Epithelial cell of umbilical artery (primary cell): ENCODE measurements at places on chromosomes 1 and 21. TPM values are rescaled to one million over a fixed set of nuclear protein-coding genes. Genes with fewer than 3 reads are reported as not detected.

ADAMTSL4 gene
- 0.30 and 0.32 TPM in 2 replicates for total RNA-seq

HCRTR1 gene
- under 0.01 and 1.1 TPM in 2 replicates for total RNA-seq

LYPD8 gene
- total RNA-seq = not detected in 2 replicates

CASQ2 gene
- total RNA-seq = not detected in 2 replicates

COL8A2 gene
- total RNA-seq = under 0.01 and 0.76 TPM in 2 replicates

S100A7 gene
- not detected in 2 replicates for total RNA-seq

ADORA1 gene
- total RNA-seq = 0.30 and 0.32 TPM in 2 replicates

EXTL1 gene
- under 0.01 TPM in 1 of 2 replicates, not detected in the other for total RNA-seq

FCAMR gene
- total RNA-seq = not detected in 2 replicates

AJAP1 gene
- total RNA-seq = under 0.01 TPM in 1 of 2 replicates, not detected in the other

RUNX3 gene
- not detected in 2 replicates for total RNA-seq

SRRM1 gene
- total RNA-seq = 19.8 and 40.0 TPM in 2 replicates

LCE3E gene
- total RNA-seq = not detected in 2 replicates

HIVEP3 gene
- 0.61 and 1.6 TPM in 2 replicates for total RNA-seq

MAN1C1 gene
- under 0.01 and 0.15 TPM in 2 replicates for total RNA-seq

NID1 gene
- 47.0 and 61.4 TPM in 2 replicates for total RNA-seq

SYDE2 gene
- 2.3 and 5.8 TPM in 2 replicates for total RNA-seq
